ENCODE measurements at places on chromosomes 12 and 14. TPM values are rescaled to one million over a fixed set of nuclear protein-coding genes. Genes with fewer than 3 reads are reported as not detected.
A peak's percentile ranks its signal among the peaks of the same experiment; 100 is the strongest.

DNA sequence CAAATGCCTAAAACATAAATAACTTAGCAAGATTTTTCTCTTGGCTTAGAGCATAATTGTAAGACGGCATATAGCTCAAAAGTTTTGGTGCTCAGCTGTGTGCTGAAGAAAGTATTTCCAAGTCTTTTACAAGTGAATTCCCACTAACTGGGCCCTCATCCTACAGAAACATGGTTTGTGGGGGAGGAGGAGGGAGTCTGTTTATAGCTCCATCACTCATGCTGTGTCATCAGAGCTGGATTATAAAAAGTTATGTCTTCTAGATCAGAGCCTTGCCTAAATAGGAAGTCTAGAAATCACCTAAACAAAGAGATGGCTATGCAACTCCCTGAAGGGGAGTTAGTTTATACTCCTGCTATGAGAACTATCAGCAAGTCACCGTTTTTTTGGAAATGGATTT, 65.9 kb upstream of the OTOGL start:
- no peak for DNase-seq

DNA sequence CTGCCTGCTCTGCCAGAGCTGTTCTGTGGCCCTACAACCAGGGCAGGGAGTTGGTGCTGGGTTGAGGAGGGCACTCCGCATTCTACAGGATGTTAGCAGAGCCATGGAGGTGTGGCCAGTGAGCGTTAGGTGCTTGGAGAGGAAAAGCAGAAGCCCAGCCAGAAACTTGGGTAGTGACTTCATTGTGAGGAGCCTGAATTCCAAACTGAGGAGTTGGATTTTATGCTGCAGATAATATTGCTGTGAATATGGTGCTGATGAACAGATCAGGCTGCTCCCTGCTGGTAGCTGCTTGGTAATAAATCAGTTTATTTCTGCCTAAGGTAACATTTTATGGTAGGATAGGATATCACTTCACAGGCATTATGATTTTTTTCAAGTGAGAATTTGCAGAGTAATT, 7.1 kb upstream of the CCDC175 start:
- no peak for DNase-seq

Gene STXBP6
- 18.1 TPM for total RNA-seq

GRCh38 chr12:1182069-1182468, 191.0 kb downstream of the ERC1 start:
- DNase-seq, result no peak

Gene CFAP54
- 1.2 TPM for total RNA-seq

GRCh38 chr12:53053218-53054111, 3.6 kb downstream of the TNS2 start:
- DNase-seq, result peak; percentile 86
